Left cardiac atrium (tissue), 4 donors: ENCODE measurements at places on chromosomes 13 and 19. TPM values are rescaled to one million over a fixed set of nuclear protein-coding genes. Genes with fewer than 3 reads are reported as not detected.
A peak's percentile ranks its signal among the peaks of the same experiment; 100 is the strongest.

The MAP4K1 gene
- total RNA-seq, result 3.1 TPM

The ZNF528 gene
- total RNA-seq, result 13.7 TPM

The RASIP1 gene
- total RNA-seq, result 14.9 TPM

The ZNF497 gene
- total RNA-seq, result 0.37 TPM

GRCh38 chr19:1417145-1417544 is 9.8 kb downstream of the DAZAP1 start:
- no peak for DNase-seq

GRCh38 chr13:45243077-45243476 is 42.2 kb upstream of the KCTD4 start:
- DNase-seq, result no peak

- DNase-seq, result no peak
Measured at GRCh38 chr13:52022356-52022755, 2.1 kb upstream of the UTP14C start.

DNA sequence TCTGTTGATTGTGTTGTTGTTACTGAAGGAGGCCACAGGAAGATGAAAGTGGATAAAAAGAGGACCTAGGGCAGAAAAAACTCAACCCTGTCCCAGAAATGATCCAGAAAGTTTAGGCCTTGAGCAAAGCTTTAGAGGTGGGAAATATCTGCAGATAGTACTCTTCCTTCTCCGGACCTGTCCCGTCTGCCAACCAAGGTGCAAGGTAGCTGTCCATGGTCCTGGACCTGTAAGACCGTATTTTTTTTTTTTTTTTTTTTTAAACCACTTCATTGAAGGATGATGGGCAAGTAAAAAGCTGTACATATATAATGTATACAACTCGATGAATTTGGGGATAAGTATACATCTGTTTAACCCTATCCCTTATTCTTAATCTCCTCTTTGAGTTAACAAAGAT is 225.9 kb downstream of the OLFM4 start:
- DNase-seq, result no peak

- peak; percentile 53 for DNase-seq
Measured at GRCh38 chr13:72643311-72643989, 84.0 kb downstream of the MZT1 start.

- no peak for DNase-seq
Measured at GRCh38 chr19:3898426-3898825, 17.9 kb downstream of the ATCAY start.

DNA sequence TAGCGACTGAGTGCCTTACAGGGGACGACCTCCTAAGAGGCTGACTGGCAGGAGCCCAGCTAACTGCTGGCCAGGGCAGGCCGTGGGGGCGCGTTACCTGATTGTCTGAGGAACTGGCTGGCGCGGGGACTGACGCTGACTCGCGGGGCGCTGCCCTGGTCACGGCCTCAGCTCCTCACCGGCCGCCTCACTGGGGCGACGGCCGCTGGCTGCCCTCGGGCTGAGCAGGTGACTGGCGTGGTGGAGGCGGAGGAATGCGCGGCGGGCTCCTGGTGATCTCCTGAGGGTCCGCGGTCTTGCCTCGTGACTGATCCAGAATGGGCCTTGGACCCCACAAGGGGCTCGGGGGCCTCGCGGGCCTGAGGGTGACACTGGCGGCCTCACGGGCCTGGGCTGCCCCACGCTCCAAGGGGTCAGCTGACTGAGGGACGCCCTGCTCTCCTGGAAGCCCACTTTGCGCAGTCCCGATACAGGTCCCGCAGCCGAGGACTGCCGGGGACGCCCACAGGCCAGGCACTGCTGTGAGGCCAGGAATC is 39.3 kb downstream of the SIGLEC7 start:
- DNase-seq, result no peak

- DNase-seq, result no peak
Measured at GRCh38 chr13:74101436-74101835, 32.8 kb downstream of the KLF12 start.

DNA sequence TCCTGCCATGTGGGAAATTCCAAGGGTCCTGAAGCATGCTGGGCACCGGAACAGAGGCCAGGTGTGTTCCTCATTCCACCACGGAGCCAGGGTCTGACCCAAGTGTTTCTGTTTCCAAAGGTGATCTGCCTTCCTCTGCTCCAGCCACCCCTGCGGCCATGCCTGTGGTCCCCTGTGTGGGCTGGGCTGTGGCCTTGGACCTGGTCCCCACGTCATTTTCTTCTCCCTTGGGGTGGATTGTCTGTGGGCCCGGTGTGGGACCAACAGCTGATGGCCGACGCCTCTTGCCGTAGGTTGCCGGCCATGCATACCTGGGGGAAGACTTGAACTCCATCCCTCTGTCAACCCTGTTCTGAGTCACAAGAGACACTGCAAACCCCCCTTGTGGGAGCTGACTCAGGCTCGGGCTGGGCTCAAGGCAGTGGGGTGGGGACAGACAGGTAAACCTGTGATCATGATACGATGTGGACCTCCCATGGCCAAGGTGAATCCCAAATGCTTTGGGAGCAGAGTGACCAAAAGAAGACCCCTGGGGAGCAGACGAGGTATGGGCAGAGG is 35.0 kb downstream of the ATP11A start:
- DNase-seq, result no peak

DNA sequence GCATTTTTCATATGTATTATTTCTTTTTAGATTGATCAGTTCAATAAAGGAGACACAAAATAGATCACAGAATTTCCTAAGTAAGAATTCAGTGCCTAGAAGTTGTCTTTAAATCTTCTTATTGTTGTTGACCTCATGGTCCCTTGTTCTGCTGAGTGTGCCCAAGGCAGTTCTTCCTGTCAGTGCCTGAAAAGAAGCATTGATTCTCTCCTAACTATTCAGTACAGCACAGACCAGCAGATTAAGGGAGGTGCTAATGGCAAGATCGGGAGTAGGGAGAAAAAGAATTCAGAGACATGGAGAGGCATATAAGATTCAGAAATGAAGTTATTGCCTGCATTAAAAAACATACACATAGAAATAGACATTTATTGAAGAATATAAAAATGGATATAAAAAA is 180.5 kb upstream of the PCDH9 start:
- no peak for DNase-seq
